ENCODE measurements at places on chromosomes 11 and 22.

DNA sequence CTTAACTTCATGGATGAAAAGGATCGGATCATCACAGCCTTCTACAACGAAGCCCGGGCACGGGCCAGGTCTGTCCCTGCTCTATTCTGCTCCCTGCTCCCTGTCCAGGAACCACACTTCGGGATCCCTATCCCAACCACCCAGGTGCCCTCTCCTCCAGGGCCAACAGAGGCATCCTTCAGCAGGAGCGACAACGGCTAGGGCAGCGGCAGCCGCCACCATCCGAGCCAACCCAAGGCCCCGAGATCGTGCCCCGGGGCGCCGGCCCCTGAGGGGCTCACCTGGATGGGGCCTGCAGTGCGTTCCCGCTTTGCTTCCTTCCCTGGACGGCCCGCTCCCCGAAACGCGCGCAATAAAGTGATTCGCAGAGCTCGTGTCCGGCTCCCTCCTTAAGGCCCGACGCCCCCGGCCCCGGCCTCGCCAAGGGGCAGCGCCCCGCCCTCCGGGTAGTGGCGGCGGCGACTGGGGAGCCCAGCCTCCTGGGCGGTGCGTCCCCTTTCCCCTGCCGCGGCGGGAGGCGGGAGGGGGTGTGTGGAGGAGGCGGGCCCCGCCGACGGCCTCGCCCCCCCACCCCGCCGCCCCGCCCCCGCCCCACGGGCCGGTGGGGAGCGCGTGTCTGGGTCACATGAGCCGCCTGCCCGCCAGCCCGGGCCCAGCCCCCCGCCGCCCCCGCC, at the start of gene VEGFB:
Gene VEGFB (plus strand): TSS at position 672 of the 674 bp plus-strand sequence. CDS start 250 bp downstream, outside the sequence.
- peak; percentile 48 for DNase-seq

- no peak for DNase-seq
These were observed 123.1 kb downstream of the CD44 start for GRCh38 chr11:35262056-35262455.

GRCh38 chr22:47221840-47222615, 459.6 kb downstream of the TBC1D22A start:
- no peak for DNase-seq

GRCh38 chr11:2393941-2394817, 6.4 kb upstream of the TSSC4 start:
- no peak for DNase-seq

DNA sequence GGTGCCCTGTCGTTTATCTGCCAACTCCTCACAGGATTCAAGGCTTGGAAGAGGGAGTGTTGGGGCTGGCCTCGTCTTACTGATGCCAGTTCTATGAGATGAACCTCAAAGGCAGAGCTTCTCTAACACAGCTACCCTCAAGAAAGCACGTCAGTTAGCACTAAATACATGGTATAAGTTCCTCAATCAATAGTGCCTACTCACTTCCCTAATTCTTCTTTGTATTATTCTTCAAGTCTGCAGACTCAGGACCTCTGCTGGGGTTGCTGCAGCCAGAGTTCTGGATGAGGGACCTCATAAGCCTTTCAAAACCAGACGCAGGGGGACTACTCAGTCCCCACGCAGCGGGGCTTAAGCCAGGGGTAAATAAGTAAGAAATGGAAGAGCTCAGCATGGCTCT, 118.3 kb downstream of the VPREB1 start:
- no peak for DNase-seq
